Brain (organoid and tissue), 16 donors: ENCODE measurements at places on chromosomes 11 and 22.
A peak's percentile ranks its signal among the peaks of the same experiment; 100 is the strongest.

GRCh38 chr11:86034710-86035109 lies 34.2 kb downstream of the PICALM start:
- DNase-seq, result no peak

- no peak for DNase-seq
Measured at GRCh38 chr11:36330411-36330810, 34.3 kb downstream of the PRR5L start.

- DNase-seq, result no peak
Measured at GRCh38 chr11:77589181-77589520, 602 bp upstream of the AQP11 start.

DNA sequence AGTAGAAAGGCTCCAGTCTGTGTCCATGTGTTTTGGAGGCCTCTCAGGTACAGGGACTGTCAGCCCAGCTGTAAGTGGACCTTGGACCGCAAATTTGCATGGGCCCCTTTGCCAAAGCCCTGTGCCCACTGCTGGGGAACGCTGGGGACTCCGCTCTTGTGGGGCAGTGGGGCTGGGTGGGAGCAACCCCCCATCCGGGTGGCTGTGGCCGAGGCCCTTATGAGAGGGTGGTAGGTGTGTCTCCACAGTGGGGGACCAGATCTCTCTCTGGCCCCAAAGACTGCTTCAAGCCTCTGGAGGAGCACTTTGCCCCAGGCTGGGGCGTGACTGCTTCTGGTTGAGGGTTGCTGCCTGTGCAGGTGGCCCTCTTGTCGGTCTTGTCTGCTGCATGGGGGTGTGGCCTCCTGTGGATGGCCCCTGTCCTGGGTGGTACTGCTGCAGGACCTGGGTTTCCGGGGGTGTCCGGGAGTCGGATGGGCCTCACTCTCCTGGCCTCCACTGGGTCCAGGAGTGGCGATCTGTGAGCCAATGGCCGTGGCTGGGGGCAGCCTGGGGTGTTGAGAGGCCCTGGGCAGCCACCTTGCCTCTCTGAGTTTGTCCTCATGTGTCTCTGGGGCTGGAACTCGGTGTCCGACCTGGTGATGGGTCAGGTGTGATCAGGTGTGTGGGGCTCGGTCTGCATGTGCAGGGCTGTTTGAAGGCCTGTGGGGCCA lies 15.9 kb downstream of the KCNQ1 start:
- DNase-seq, result no peak

DNA sequence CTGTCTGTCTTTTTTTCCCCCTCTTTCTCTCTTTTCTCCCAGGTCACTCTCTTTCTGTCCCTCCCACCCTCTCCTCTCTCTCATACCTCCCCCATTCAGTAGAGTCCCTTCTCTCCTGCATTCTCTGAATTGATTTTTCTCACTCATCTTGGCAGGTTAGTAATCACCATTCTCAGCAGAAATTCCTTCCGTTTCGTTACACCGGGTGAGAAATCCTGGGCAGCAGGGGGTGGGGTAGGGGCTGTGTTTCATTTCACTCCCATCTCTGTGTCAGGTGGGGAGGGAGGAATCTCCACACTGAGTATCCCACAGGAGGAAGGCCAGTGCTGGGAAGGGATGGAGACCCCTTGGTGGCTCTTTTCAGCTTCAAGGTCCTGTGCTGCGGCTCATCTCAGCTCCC lies 253.5 kb downstream of the MIAT start:
- DNase-seq, result no peak

DNA sequence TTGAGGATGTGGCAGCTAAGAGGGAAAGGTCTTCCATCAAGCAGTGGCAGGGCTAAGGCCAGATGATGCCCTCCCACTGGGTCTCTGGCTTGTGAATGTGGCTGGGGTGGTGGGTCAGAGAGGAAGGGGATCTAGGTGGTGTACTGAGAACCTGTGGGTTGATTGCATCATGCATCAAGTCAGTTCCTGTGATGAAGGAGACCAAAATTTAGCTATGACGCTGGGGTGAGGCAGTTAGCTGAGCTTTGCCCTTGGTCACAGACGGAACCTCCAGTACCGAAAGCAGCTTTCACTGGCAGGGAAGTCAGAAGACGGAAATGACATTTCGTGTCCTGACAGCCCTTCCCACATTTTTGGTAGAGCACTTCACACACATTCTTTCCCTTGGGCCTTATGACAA lies 20.7 kb downstream of the ATG16L2 start:
- DNase-seq, result no peak

GRCh38 chr11:106551744-106552673 lies 466.3 kb downstream of the GUCY1A2 start:
- no peak for DNase-seq

DNA sequence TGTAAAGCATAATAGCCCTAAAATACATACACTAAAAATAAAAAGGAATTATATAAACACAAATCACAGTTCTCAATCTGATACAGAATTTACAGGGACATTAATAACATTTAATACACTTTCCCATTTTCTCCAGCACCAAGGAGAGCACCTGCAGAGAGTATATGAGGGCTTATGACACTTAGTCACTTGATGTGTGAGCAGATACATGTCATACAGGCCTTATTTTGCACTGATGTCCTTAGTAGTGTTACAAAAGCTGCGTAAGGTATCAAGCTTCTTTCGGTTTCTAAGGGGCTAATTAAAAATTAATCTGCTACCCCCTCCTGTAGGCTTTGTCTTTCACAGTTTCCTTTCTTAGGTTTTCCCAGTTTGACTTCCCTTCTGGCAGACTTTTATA lies 61.3 kb downstream of the TRIM44 start:
- no peak for DNase-seq

GRCh38 chr11:57310630-57311086 lies 14.1 kb downstream of the TNKS1BP1 start:
- peak; percentile 44 for DNase-seq

DNA sequence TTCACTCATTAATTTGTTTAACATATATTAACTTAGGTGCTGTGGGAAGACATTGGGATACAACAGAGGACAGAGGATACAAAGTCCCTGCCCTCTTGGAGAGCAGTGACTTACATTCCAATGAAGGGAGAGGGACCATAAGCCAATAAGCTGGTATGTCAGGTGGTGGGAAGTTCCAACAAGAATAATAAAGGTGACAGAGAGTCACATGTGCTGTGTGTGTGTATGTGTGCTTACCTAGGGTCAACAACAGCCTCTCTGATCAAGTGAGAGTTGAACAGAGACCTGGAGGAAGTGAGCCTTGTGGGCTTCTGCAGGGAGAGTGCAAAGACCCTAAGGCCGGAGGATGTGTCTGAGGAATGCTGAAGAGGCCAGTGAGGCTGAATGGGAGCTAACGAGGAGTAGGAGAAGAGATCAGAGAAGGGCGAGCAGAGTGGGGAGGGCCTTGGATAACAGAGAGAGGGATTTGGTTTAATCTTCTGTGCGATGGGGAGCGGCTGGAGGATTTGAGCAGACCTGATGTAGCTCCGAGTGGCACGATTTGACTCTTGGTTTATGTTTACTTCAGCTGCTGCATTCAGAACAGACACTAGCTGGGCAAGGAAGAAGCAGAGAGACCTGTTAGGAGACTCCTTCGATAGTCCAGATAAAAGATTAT lies 35.3 kb downstream of the MAP6 start:
- no peak for DNase-seq

DNA sequence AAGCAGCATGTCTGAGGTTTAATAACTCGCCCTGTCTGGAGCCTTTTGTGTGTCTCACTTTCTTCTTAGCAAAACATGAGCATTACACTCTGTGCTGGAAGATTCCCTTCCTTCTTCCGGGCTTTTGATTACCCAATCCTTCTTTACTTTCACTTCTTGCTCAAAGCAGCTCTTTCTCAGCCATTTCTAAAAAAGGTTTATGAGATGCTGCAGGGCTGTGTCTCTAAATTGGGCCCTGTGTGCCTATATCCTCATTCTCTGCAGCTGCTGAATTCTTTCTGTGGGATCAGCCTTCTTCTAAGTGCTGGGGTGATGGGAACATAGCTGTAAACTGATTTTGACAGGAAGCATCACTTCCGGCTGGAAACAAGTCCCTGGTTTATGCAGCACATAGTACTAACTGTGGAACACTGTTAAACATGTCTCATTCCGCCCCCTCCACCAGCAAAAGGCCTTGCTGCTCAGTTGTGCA lies 71.8 kb downstream of the PIWIL4 start:
- peak; percentile 9 for DNase-seq

- DNase-seq, result no peak
Measured at GRCh38 chr11:69964247-69964643, 113.9 kb upstream of the ANO1 start.

DNA sequence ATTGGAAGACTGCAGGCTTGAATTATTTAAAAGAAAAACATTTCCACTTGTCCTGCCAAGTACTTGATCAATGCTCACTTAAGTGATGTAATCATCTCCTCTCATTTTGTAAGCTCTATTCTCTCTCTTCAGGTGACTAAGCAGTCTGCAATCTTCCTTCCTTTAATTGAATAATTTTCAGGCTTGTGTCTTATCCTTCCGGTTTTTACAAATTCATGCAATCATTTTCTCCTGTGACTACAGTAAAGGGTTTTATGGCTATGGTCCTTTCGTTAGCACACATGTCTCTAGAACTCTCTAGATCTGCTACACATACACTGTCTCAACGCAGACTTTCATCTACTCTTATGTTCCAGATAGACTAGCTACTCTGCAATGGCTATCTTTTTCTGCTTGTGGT lies 12.6 kb upstream of the UPB1 start:
- DNase-seq, result no peak

- DNase-seq, result peak; percentile 91
Measured at GRCh38 chr22:41401781-41402648, 20.3 kb downstream of the TEF start.

GRCh38 chr11:119739021-119739703 lies 10.2 kb upstream of the NECTIN1 start:
- no peak for DNase-seq

DNA sequence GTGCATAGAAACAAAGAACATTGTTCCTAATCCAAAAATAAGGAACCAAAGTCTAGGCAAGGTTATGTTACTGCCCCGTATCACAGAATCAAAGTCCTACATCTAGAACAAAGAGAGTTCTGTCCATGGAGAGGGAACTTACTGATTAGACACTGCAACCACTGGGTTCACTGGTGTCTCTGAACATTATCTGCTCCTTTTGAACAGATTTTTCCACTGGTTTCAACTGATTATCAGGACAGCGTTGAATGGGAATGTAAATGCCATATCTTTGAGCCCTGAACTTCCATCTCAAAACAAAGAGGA lies 20.1 kb upstream of the OR8D2 start:
- no peak for DNase-seq

DNA sequence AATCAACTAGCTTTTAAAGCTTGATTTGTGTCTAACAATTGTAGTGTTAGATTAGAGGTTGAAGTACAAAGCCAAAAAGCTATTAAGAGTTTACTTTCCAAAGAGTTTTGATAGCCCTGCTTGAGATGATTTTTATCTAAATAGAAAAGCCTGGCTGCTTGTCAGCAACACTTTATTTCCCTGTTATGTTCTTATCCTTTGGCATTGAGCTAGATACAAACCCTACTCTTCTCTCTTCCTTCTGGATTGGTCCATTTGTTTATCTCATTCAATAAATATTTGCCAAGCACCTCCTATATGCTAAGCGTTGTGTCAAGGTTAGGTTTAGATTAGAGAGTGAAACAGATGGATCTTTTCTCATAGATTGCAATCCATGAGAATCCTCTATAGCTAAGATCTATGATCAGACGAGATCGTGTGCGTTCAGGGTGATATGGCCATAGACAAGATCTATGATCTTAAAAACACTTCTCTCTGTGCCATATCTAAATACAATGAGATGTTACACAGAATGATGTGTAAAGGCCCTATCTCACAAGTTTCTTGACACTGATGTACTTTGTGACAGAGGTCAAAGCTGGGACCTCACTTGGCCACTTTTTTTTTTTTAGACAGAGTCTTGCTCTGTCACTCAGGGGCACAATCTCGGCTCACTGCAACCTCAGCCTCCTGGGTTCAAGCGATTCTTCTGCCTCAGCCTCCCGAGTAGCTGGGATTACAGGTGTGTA lies 57.8 kb downstream of the CTNND1 start:
- no peak for DNase-seq

DNA sequence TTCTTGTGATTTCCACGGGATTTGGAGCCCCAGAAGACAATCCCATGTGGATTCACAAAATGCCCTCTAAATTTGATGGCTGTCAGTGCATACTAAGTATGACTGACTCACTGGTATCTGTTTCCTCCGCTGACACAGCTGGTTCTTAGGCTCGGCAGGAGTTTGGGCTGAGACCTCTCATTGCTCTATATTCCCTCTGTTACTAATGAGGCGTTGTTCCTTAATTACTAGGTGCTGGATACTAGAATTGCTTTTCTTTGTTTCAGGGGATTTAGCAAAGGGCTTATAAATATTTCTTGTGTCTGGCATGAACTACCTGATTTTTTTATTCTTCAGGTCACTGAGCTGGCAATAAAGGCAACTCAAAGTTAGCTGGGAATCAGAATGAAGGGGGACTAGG lies 53.2 kb upstream of the EHF start:
- no peak for DNase-seq

DNA sequence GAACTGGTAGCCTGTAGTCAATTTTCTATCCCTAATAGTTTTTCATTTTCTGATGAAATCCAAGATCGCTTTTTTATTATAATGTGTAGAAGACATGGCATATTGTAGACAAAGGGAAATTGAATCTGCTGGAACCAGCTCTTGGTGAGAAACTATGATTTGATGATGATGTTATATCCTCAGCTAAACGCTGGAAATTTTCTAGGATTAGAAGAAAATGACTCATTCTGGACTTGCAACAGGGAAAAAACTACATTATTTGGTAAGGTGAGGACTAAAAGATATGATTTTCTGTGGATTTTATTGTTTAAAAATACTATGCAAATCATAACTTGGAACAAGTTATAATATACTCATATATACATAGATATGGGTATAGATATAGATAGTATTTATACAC lies 14.1 kb upstream of the PGM2L1 start:
- no peak for DNase-seq

DNA sequence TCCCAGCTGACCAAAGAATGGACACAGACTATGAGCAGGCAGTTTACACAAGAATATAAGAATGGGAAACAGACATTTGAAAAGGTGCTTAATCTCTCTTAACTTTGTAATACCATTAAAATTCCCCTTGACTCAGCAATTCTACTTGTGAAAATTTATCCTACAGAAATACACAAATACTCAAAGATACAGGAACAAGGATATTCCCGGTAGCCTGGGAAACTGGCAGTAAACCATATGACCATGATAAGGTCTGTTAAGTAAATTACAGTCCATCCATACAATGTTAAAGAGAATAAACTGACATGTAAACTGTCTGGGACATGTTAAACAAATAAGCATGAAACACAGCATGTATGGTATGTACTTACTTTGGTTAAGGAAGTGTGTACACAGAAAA lies 8.7 kb upstream of the MTFP1 start:
- no peak for DNase-seq
